ENCODE measurements at places on chromosomes 5 and 9. TPM values are rescaled to one million over a fixed set of nuclear protein-coding genes. Genes with fewer than 3 reads are reported as not detected.

Gene IRX4
- not detected for total RNA-seq

Gene FYB1
- total RNA-seq: 0.56 TPM

Gene SUSD1
- 17.3 TPM for total RNA-seq

DNA sequence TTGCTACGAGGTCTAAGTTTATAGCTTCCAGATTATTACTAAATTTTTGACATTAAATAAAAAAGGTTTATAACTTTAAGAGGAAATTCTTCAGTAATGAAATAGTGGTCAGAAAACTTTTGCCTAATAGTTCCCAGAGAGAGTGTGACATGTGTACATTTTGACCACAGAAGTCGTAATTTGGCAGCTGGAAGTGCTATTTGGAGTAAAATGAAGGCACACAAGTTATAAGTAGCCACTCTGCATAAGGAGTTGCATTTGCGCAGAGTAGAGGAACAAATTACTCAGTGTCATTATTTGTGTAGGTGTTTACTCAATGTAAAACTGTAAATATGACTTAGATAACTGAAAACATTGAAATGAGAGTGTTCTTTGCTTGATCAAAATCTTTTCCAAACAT is 408.4 kb downstream of the CCDC171 start:
- no peak for DNase-seq

DNA sequence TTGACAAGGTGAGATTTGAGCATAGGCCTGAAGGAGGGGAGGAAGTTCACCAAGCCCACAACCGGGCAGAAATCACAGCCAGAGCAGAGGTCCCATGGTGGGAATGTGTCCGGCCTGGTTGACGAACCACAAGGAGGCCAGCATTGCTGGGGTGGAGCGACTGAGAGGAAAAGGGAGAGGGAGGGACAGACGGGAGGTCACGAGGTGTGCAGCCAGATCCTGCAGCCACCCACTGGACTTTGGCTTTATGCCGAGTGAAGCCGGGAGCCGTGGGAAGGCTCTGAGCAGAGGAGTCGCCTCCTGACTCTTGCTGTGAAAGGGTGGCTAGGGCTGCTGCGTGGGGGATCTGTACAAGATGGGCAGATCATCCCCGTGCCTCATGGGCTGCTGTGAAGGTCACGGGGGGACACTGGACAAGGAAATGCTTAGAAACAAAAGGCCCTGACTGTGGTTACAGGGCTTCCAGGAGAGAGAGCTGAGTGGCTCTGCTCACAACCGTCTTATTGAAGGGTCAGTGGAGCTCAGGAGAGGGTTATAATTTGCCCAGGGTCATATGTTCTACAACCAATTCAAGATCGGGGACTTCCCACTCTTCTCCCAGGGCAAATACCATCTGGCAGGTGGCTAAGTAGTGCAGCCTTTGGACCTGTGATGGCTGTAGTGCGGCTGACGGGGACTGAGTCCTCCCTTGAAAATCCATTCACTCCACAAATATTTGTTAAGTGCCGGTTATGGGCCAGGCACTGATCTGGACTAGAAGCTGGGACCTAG is 15.6 kb upstream of the CD74 start:
- DNase-seq: no peak

GRCh38 chr9:134549336-134549735 is 92.3 kb upstream of the COL5A1 start:
- DNase-seq: no peak

- no peak for DNase-seq
Observed at GRCh38 chr5:3384531-3384930, 211.1 kb upstream of the IRX1 start.

- DNase-seq: no peak
Observed at GRCh38 chr9:83623679-83624076, 735 bp downstream of the IDNK start.

DNA sequence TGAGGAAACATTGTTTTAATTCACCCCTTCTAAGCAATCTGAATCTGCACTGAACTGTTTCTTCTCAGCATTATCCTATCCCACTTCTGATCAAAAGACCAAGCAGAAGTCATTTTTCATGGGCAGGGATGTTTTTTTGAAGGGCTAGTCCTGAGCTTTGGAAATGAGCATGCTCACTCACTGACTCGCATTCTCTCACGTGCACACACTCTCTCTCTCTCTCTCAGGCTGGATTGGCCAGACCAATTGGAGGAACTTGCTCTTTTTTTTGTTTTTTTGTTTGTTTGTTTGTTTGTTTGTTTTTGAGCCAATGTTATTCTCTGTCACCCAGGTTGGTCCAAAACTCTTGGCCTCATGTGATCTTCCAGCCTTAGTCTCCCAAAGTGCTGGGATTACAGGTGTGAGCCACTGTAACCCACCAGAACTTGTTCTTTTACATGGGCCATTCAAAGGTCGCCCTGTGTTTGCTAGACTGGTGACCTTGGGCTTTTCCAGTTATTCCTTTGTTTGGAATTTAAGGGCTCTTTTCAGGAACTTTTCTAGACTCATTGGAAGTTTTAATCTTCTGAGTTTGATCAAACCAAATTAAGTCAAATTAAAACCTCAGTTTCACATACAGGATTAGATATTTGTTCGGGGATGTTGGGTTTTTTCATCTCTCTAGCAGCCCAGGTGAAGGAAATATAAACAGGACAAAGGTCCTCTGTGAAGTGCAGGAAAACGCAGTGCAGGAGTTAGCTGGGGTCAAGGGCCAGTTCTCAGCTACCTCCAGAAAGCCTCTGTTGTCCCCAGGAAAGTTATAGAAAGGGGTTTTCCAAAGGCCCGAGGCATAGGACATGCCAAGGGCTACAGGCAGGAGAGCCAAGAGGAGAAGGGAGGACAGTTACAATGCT is 13.1 kb downstream of the FAXDC2 start:
- no peak for DNase-seq

GRCh38 chr5:111383288-111383970 is 128.9 kb downstream of the STARD4 start:
- no peak for DNase-seq

GRCh38 chr5:60185231-60186099 is 291.9 kb upstream of the PDE4D start:
- no peak for DNase-seq

GRCh38 chr5:139670369-139671095 is 22.4 kb downstream of the CXXC5 start:
- DNase-seq: peak; percentile 90

- DNase-seq: no peak
Observed at GRCh38 chr9:966870-967269, 9.6 kb upstream of the DMRT3 start.

- no peak for DNase-seq
Observed at GRCh38 chr5:123244458-123244857, 155.4 kb downstream of the PRDM6 start.

- DNase-seq: no peak
Observed at GRCh38 chr5:173412566-173412965, 84.4 kb upstream of the STC2 start.

DNA sequence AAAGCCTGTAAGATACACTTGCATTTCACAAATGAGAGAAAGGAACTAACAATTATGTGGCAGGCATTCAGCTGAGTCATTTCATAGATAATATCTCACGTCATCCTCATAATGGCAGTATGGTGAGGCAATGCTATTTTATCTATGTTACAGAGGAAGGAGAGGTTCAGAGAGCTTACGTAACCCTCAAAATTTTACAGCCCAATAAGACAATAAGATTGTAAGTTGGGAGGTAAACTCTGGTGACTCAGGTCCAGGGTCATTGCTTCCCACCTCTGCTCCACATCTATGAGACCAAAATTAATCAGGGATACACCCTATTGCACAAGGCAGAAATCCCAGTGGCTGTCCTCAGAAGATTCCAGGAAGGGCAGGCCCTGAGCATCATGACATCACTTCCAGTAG is 309.7 kb downstream of the NSG2 start:
- DNase-seq: no peak

Data from GM12878 (cell line).